ENCODE measurements at places on chromosomes 6 and 20. TPM values are rescaled to one million over a fixed set of nuclear protein-coding genes. Genes with fewer than 3 reads are reported as not detected.

ANGPT4 gene
- total RNA-seq, result not detected

GRCh38 chr20:48207505-48207904 lies 422.2 kb upstream of the SULF2 start:
- ATAC-seq, result no peak

DNA sequence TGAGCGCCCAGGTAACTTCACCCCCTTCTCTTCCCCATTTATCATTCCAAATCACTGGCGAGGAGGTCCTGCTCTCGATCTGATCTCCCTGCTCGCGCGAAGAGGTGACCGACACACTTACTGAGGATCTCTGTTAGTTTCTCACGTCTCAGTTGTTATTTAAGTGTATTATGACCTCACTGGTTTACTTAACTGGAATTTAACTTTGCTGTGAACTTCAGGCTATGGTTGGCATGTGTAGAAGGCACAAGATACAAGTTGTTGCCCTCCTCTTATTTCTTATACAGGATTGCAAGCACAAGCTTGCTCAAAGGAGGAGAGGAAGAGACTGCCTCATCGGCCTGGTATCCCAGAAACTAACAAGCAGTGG lies 1.2 kb downstream of the RNF217 start:
- ATAC-seq, result no peak

SOBP gene
- total RNA-seq, result not detected

TRIM15 gene
- total RNA-seq, result not detected

LINC00237 gene
- not detected for total RNA-seq

ZC2HC1B gene
- total RNA-seq, result not detected

GRCh38 chr20:36105711-36106226 lies 48.8 kb upstream of the EPB41L1 start:
- no peak for ATAC-seq

DNA sequence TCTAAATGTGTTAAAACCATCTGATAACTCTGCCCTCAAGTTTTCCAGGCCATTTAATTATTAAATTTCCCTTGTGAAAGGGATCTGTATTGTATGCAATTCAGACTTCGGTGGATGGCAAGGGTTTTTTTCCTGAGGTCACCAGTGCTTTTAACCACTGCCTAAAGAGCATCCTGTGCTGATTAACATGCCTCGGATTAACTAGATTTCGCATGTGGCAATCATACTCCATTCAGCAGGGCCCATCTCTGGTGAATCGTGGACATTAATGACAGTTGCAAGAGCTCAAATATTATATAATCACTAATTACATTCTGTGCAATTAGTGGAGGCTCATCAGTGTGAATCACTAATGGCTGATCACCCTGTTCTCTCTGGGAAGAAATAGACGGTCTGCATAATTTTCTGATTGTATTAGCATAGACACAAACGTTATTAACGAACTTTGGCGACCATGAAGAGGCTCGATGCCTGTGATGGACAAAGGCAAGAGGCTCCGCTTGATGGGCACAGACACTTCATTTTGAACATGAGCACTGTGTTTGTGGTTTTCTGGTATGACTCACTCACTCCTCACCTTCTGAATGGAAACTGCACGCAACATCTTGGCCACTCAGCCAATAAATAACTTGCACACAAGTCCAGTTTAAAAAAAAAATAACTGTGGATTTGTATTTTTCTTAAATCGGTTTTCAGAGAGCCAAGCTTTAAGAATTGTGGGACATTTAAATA lies 31.4 kb downstream of the LINC00237 start:
- peak; percentile 79 for ATAC-seq

DNA sequence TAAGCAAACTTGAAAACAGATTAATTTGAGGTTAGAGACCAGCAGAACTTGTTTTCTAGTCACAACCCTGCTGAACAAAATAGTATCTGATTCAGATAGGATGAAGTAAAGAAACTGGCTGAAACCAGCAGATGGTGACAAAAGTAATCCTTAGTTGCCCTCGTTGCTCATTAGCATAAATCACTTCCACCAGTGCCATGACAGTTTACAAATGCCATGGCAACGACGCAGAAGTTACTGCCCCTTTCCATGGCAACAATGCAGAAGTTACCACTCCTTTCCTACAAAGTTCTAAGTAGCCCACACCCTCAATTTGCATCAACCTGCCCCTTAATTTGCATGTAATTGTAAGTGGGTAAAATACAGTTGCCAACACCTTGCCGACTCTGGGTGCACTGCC lies 23.7 kb downstream of the SNRPB start:
- ATAC-seq, result no peak

MOG gene
- not detected for total RNA-seq

SLC24A3 gene
- total RNA-seq, result not detected

DNA sequence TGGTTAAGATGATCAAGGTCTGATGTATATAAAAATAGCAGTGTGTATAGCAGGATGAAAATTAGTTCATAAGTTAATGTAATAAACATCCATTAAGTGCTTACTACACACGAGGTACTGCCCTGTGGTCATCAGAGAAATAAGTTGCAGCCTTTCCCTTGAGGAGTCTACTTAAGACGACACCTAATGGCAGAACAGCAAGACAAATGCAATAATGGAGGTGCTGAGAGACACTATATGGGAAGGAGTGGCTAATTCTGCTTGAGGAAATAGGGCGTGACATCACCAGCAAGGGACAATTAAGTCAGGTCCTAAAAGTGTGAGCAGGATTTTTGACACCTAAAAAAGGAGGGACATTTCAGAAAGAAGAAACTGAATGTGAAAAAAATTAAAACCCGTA lies 75.2 kb downstream of the BACH2 start:
- no peak for ATAC-seq

DNA sequence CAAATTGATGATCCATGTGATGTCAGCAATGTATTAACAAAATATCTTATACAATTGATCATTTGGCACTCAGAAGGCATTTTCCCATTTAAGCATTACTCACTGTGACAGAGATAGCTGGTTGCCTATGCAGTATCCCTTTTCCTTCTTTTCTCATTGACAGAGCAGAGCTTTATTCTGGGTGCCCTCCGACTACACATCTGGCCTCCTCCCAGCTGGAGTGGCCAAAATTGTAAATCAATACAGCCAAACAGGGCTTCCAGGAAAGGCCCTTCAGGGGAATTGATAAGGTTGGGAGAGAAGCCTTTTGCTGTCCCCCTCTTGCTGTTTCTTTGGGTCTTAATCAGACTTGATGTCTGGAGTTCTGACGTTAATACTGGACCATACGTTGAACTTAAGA lies 9.6 kb upstream of the BLOC1S5 start:
- no peak for ATAC-seq
